ENCODE measurements at places on chromosomes 7 and 10.
A peak's percentile ranks its signal among the peaks of the same experiment; 100 is the strongest.

DNA sequence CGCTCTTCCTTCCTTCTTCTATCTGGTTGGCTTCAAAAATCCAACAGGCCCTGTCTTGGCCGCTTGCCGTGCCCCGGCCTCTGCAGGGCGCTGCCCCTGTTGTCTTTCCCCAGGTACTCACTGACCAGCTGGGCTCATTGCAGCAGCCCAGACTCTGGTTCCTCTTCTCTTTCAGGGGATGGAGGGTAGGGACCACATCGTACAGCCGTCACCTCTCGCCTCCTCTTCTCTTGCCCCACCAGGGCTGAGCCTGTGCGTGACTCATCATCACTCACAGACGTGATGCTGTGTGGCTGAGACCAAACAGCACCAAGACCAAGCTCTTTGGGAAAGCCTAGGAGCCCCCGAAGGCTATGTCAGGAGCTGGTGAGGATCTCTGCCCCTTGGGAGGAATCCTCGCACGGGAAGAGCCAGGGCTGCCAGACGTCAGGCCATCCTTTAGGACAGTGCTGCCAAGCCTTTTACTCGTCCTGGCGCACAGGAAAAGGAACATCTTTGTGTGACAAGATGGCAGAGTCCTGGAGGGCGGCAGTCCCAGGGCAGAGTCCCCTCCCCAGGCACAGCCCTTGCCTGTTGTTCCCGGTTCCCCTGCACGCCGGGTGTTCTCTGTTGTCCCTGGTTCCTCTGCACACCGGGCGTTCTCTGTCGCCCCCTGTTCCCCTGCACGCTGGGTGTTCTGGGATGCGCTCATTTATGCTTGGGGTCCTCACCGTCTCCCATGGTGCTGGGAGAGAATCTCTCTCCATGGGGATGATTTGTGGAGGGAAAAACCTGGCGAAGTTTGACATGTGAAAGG lies 188.5 kb upstream of the SHH start:
- DNase-seq: no peak

GRCh38 chr7:1448958-1449357 lies 10.3 kb downstream of the MICALL2 start:
- no peak for DNase-seq

DNA sequence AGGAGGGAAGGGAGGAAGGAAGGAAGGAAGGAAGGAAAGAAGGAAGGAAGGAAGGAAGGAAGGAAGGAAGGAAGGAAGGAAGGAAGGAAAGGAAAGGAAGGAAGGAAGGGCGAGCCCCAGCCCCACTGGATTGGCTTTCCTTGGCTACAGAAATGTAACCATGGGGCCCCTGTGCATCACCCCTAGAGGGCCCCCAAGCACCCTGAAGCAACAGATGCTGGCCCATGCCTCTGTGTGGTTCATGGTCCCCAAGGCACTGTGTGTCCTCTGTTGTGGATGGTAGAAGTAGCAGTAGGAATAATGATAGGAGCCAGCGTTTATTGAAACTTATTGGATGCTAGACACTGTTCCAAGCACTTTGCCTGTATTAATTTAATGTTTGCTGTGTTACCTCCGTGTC lies 116.6 kb upstream of the MACROH2A2 start:
- peak; percentile 50 for DNase-seq

DNA sequence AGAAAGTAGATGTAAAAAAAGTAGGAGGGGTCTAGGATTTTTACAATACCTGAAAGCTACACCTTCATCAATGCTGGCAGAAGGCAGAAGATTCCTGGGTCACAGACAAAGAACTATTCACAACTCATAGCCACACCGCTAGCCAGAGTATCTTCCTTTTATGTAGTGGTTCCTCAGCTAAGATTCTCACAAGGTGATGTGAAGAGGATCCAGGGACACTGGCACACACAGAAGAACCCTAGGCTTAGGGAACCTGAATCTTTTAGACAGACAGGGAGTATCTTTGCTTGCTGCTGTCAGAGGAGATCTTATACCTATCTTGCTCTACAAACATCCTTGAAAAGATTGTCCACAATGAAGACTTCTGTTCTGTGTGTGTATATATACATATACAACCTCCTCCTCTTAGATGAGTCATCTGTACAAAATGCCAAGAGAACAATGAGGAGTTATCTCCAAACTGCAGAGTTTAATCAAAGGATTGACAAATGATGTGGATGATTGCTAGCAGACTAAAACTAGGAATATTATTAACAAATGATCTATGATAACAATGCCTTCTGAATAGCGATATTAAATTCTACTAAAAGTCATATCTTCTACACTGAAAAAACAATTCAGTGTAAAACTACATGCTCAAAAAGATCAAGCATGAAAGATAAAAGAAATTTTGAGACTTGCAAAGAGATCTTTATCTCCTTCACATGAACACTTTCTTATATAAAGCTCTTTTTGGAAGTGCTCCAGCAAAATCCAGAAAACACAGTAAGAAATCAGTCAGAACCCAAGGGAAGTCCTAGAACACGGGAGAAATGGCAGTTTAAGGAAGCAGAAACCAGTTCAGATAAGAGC lies 409.3 kb downstream of the PARD3 start:
- DNase-seq: no peak

DNA sequence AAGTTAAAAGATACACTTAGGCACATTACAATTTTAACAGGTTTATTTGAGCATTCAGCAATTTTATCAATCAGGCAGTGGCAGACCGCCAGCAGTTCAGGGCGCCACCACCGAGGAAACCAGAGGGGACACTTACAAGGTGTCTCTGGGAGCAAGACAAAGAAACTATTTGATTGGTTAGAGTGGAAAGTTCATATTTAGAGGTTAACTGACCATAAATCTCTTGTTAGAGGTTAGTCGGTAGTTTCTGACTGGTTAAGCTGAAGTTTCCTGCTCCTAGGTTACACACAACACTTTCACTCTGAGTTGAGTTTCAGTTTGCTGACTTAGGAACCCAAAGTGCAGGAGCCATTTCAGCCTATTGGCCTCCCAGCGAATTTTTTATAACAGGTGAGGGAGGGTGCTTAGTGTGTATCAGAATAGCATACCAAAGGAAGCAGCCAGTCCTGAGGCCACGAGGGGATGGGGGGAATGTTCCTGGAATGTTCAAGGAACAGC lies 10.8 kb upstream of the PVRIG start:
- no peak for DNase-seq

- no peak for DNase-seq
Observed at GRCh38 chr7:83441-83840, 108.9 kb upstream of the FAM20C start.

DNA sequence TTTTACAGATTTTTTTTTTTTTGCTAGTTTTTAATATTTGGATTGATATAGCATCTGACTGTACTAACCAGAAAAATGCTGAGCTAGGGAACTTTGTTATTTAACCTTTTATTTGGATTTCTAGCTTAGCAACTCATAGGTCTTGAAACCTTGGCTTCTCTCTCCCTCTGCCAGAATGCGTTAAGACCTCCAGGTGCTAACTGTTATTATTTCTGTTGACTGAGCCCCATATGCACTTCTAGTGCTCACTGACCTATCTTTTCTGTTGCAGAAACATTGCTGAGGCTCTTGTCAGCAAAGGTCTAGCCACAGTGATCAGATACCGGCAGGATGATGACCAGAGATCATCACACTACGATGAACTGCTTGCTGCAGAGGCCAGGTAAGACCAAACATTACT lies 143.6 kb downstream of the LRRC4 start:
- no peak for DNase-seq

GRCh38 chr10:94103801-94104221 lies 110.1 kb downstream of the PLCE1 start:
- no peak for DNase-seq

DNA sequence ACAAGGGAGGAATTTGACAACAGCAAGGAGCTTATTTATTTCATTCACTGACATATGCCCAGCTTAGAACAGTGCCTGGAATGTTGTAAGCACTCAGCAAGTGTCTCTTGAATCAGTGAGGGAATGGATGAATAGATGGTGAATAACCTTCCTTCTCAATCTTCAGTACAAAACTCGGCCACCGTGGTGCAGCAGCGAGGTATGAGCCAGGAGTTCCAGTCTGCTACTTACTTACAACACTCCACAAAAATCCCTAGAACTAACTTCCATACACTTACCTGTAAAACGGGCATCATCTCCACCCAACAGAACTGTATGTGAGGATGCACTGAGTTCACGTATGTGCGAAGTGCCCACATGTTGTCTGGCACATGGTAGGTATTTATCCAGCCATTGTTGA lies 237.4 kb downstream of the WDR11 start:
- no peak for DNase-seq

- DNase-seq: no peak
Observed at GRCh38 chr7:99449326-99449725, 10.6 kb downstream of the CPSF4 start.

GRCh38 chr7:26192485-26193087 lies 8.0 kb downstream of the HNRNPA2B1 start:
- no peak for DNase-seq

DNA sequence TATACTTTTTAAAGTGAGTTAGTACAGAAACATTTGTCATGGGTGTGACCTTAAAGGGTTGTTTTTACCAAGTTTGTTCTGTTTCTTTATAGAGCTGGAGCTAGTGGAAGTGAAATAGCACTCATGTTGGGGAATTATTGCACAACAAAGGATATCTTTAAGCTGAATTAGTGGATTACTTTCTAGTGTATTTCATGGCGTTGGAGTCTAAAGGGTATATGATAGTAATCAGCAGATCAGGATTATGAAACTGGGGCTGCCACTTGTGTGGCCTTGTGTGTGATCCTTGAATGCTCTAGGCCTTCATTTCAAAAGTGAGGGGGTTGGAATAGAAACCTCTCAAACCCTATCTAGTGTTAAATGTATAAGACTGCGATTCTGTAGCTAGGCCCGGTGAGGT lies 123.6 kb downstream of the LYZL1 start:
- peak; percentile 46 for DNase-seq

GRCh38 chr7:98105942-98106544 lies 619 bp upstream of the LMTK2 start:
- no peak for DNase-seq

GRCh38 chr7:16935341-16935735 lies 53.6 kb upstream of the AGR3 start:
- no peak for DNase-seq

- no peak for DNase-seq
Observed at GRCh38 chr7:158369866-158370265, 217.8 kb downstream of the PTPRN2 start.

DNA sequence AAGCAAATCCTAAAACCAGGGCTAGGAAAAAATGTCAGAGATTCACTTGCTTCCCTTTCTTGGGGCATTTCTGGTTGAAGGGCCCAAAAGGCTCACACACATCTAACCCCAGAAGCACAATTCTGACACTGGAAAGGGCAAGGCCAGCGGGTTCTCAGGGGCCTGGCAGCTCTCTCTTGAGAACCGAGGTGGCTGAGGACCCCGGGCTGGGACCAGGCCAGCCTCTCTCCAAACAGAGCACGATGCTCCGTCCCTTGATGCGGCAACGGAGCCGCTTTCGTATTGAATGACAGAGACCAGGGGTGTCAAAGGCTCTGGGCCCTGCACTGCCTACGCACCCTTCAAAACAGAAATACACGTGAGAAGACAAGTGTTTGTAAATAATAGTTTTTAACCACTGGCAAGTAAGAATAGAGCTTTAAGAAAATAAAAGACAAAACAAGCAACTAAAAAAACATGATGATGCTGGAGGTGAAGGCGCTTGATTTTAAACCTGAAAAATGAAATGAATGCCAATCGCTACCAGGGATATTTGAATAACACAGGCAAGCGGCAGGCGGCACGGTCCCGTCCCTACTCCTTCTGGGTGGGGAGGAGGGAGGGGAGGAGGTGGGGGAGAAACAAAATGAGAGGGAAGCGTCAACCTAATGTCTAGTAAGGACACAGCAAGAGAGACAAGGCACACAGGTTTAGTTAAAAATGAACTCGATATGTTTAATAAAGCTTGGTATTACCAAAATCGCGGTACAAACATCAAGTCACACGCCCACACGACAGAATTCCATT lies 68.0 kb downstream of the SLC29A4 start:
- DNase-seq: no peak

- no peak for DNase-seq
Observed at GRCh38 chr7:100692578-100692961, 1.5 kb downstream of the GIGYF1 start.

GRCh38 chr7:26195182-26195581 lies 5.4 kb downstream of the HNRNPA2B1 start:
- DNase-seq: no peak

DNA sequence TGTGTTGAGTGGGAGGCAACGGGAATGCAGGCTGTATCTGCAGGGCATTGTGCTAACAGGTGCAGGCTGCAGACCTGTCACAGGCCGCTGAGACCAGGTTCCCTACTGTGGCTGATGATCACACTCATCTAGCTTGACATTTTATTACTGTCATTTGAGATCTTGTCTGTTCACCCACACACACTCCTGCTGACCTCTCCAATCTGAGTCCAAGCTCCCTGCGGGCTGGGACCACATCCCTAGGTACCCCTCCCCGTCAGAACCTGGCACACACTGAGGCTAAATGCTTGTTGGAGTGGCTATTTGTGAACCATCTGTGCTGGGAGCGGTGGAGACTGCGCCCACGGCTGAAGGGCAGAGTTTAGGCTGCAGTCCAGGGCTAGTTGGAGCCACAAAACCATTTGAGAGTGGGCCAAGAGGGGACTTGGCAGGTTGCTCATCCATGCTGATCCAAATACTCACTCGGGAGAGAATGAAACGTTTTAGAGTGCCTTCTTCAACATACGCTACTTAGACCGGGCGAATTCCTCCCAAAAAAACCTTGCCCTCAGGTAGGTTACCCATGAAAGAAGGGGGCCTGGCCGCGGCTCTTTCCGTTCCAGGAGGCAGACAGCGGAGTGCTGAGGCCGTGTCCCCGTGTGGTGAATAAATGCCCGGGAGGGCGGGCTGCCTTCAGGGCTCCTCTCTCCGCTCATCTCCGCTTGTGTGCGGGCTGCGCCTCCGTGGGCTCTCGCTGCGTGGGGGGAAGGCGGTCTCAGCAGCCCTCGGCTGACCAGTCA lies 164.4 kb downstream of the RGS10 start:
- DNase-seq: no peak

- DNase-seq: no peak
Observed at GRCh38 chr7:157526913-157527634, 190.3 kb downstream of the DNAJB6 start.

DNA sequence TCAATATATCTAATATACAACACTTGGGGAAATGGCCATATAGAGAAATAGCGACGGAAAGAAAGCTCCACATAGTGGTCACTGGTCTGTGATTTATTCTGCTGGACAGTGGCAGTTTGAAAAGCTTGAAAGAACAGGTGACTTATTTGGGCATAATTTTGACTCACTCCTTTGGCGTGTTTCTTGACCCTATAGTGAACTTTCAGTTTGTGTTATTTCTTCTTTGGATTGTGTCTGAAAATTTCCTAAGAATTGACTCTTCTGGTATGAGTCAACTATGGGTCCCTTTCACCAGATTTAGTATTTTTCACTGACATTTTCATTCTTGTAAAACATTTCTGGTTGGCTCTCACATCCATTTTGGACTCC lies 25.8 kb upstream of the IMMP2L start:
- DNase-seq: no peak

- no peak for DNase-seq
Observed at GRCh38 chr10:119303886-119304285, 96.5 kb downstream of the GRK5 start.

DNA sequence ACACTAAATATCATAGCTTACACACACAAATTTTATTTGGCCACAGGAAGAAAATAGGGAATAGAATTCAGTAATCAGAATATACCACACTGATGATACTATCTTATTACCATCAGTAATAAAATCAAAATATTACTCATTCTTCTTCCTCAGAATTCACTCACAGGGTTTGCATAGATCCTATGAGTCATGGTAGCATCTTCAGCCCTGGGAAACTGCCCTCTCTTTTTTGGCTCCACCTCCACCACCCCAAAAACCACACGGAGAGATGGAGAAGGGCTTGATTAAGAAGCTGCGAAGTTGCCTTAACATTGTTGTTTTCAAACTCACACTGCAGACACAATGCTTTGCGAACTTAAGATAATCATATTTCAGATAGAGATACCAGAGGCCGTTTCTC lies 154.1 kb upstream of the AHR start:
- DNase-seq: peak; percentile 83

Data from inflammatory macrophage treated with lipopolysaccharide for 1 hour (primary cell).